Naive thymus-derived CD8-positive, alpha-beta T cell (primary cell): ENCODE measurements at places on chromosomes 5 and 9.

DNA sequence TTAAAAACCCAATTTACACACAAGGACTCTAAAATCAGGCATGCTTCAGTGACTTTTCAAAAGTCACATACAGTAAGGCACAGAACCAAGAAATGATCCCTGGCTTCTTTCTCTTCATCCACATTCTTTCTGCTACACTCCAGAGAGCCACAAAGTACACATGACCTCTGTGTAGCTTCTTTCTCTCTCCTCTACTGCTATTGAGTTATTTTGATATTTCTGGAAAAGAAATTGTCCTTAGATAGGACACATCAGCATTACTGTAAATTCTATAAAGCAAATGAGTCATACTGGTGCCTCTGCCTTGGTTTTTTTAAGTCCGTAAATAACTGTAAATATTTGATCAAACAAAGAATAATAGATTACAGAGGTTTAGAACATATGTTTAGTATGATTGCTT is 96.3 kb downstream of the KIAA0825 start:
- no peak for DNase-seq

DNA sequence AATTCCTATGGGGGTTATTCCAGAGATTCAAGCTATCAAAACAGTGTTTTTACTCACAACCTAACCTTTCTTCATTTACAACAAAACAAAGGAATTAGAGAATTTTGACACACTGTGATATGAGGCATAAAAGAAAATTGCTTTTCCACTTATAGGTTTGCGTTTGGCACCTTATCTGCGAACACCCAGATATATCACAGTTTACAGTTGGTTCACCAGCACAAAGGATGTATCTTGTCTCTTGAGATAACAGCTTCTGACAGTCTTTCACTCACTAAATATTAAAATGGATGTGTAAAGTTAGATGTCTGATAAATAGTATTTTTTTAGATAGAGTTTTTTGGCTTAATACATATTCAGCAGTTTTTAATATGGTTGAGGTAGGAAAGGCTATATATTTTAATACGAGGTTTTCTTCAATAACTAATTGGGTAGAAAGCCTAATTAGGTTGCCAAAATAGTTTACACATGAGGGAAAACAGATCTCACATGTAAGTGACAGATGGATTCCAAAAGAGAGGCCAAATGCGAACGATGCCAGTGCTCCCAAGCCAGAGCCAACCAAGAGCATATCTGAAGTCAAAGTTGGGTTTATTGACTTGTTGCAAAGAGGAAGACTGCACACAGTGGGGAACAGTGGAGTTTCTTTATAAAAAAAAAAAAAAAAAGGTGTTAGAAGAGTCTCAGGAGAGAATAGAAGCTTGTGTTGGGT is 1495.2 kb downstream of the MAT2B start:
- no peak for DNase-seq

DNA sequence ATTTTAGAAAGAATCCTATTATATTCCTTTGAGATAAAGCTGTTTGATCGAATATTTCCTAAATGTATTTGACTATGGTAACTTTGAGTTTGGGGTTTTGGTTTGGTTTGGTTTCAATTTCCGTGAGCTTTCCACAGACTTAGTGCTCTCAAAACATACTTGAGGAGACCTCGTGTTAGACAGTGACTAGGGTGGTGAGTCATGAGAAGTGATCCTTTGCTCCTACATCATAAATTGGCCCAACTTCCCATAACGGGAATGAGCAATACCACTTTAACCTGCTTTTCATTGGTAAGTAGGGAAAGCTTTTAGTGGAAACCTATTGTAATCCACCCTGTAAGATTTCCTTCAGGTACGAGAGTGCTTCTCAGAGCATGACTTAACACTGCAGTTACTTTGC is 3.8 kb upstream of the RASEF start:
- DNase-seq = no peak

DNA sequence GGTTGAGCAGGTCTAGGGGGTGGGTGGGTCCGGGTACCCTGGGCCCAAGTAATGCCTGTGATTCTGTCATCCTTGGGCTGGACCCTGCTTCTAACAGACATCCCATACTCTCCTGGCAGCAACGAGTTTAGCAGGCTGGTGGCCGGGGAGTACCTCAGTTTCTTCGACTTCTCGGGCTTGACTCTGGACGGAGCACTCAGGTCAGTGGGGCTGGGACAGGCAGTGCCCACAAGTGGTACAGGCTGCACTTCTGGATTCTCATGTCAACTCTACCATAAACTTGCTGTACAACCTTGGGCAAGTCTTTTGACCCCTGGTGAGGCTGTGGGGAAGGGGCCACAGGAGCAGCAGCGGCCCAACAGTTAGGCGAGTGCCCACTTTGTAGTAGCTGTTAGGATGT is 21.8 kb downstream of the PSD2 start:
- DNase-seq = no peak

GRCh38 chr5:176625966-176626875 is 4.1 kb downstream of the SNCB start:
- no peak for DNase-seq

GRCh38 chr5:142904416-142904815 is 134.2 kb downstream of the ARHGAP26 start:
- no peak for DNase-seq

- DNase-seq = no peak
These were observed 974 bp downstream of the CCDC69 start for GRCh38 chr5:151222790-151223446.

GRCh38 chr9:86966852-86967511 is 19.7 kb upstream of the GAS1 start:
- DNase-seq = no peak

DNA sequence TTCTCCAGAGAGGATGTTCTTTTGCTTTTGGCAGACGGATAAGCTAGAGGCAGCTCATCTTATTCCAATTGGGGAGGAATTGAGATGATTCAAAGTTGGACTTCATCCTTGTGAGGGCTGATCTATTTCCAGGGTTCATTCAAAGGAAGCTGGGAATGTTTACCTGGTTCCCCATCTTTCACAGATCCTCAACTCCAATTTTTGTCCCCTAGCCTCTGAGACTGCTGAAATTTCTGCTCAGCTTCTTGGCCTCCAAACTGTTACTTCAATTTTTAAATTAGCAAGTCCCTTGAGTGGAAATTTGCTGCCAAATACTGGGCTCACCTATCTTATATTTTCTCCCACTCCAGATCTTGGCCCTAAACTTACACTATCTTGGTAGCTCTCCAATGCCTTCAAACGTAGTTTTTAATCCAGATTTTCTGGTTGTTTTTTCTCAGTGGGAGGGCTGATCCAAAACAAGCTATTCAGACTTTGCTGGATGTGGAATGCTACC is 93.9 kb upstream of the NEK6 start:
- DNase-seq = no peak

- DNase-seq = no peak
These were observed 974.5 kb upstream of the CDH10 start for GRCh38 chr5:25619273-25619672.

DNA sequence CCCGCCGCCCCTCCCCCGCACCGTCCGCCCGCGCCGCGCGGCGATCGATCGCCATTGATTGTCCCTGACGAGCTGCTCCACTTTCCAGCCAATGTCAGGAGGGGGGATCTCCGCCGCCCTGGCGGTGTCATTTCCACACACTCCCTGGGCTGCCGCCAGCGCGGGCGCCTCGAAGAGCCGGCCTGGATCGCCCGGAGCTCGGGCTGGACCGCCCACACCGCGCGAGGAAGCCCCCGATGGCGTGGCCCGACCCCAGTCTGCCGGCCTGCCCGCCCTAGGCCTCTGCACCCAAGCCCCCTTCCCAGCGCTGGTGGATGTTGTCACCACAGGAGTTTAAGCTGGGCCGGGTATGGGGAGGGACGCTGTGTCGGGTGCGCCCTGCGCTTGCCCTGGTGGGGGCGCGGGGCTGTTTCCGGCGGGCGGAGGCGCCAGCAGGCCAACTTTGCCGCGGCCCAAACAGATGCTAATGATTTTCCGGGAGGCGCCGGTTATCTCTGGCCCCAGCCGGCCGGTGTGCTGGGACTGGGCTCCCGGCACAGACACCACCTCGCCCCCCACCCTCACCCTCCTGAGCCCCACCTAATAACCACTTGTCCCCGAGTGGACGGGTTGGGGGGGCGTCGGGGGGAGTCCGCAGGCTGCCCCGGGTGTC is 10.6 kb upstream of the CXXC5 start:
- peak; percentile 53 for DNase-seq

DNA sequence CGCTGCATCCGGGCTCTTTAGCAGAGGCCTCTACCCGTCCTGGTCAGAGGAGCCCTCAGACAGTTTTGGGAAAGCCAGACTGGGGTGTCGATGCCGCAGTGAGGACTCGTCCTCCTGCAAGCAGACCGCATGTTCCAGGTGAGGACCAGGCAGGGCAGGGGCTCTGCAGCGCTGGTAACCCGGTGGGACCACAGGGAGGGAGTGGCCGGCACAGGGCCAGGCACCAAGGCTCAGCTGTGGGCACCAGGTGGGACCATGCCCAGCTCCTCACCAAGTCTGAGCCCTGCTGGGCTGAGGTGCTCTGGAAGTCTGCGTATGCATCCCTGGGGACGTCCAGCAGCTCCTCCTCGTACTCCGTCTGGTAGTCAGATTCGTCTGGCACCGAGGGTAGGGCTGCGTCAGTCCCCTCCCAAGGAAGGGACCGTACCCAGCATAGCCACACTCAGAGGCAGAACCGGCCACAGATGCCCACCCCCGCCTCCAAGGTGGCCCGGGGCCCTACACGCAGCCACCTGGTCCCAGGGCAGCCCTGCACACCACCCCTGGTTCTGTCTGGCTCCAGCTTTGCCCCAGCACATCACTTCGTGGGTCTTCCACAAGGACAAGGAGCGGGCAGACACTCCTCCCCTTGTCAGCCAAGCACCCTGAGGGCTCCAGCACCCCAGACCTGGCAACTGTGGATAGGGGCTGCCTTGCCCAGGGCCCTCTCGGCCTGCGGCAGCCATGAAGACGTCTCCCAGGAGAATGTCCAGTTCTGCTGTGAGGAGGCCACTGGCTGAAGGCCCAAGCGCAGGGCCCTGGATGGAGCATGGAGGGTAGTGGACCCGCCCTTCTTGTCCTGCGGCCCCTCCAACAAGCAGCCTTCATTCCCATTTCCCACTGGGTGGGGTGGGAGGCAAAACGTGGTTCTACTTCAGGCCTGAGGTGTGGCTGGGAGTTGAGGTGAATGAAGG is 1.5 kb upstream of the NSMF start:
- DNase-seq = no peak

GRCh38 chr5:124021776-124022175 is 509.8 kb downstream of the CSNK1G3 start:
- no peak for DNase-seq

DNA sequence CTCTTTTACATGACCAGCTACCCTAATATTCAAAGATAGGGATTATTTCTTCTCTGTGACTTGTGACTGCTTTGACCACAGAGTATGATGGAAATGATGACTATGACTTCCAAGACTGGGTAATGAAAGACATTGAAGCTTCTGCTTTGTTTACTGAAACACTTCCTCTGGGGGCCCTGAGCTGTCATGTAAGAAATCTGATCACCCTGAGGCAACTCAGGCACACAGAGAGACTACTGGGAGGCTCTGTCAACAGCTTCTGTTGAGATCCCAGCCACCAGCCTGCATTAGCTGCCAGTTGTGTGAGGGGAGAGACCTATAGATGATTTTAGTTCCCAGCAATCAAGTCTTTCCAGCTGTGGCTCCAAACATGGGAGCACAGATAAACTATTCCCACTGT is 76.5 kb downstream of the KCTD16 start:
- no peak for DNase-seq

DNA sequence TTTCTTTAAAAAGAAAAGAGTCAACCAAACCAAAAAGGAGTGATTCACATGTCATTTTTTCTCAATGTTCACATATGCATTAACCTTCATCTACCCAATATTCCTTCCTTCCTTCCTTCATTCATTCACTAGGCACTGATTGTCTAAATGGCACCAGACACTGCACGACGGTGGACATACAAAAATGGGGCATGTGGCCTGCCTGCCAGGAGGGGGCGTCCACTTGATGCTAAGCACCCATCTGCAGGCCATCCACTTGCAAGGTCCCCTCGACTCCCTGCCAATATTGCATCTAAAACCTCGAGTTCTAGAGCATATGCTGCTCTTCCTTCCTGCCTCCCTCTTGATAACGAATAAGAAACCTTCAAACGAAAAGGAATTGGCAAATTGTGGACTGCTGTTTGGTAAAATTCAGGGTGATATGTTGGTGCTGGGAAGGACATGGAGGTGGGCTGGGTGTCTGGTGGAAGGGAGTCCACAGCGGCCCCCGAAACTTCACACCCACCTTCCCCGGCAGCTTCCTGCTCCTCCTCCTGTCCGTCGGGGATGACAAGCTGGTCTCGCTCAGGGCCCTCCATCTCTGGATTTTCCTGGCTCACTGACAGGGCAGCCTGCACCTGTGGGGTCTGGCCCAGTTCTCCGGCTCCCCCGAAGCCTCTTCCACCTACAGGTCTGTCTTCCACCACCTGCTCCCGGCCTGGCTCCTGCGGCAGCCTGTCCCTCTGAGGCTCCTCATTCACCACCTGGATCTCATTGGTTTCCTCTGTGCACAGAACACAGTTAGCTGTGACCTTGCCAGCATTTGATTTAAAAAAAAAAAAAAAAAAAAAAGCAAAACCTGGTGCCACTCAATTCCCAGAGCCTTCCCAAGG is 64.3 kb downstream of the GOLM1 start:
- no peak for DNase-seq

- no peak for DNase-seq
These were observed 76.8 kb downstream of the TMEM167A start for GRCh38 chr5:83000428-83000827.

DNA sequence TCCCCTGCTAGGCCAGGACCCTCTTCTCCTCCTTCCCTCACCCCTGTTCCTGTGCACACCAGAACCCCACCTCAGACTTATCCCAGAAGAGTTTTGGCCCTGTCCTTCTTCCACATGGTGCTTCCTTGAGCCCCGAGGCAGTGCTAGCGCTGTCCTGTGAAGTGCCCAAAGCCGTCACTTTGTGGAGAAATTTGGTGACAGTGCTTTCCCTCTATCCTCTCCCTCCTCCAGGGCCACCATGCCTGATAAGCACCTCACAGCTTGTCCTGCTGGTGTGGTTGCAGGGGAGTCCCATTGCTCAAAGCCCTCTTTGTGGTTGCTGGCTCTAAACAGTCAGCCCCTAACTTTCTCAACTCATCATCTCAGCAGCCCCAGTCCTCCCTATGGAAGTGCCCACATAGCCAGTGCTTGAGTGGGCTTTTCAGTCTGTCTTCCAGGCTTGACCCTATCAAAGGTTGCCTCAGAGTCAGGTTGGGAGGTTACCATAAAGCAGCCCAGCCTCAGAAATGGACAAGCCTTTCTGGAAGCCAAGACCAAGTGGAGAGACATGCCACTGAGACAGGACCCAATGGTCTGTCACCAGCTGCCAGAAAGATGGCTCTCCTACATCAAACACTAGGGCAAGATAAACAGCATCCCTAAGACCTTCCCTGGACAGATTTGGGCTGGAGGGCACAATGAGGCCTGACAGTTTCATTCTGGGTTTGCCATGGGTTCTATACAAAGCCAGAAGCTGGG is 18.0 kb downstream of the IGIP start:
- DNase-seq = no peak

DNA sequence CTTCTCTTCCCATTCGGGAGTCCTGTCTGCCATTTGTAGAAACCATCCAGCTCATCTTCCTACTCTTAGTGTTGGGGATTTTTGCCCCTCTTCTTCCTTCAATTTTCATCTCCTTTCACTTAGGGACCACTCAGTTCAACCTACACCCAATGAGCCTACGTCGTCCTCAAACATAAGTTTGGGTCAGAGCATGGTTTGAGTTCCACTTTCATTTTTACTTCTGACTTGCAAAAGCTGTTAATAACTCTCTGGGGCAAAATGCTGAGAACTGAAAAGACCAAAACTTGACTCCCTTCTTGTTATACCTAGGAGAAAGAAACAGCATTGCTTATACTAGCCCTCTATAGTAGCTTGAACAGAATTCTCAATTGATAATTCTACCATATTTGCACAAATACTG is 381.5 kb upstream of the MPDZ start:
- DNase-seq = no peak
